ENCODE measurements at places on chromosomes 1 and 21. TPM values are rescaled to one million over a fixed set of nuclear protein-coding genes. Genes with fewer than 3 reads are reported as not detected.

BATF3 gene
- 2.2 TPM for polyA plus RNA-seq

MTF2 gene
- 14.0 TPM for polyA plus RNA-seq

C2CD4D gene
- not detected for polyA plus RNA-seq

- DNase-seq = no peak
- H3K4me3 ChIP-seq = no peak overlapping the region
- no peaks in the 10 kb centered on the region for H3K27me3 ChIP-seq
- no peak overlapping the region for H3K27ac ChIP-seq
Observed at GRCh38 chr1:186819563-186819962, 9.2 kb upstream of the PLA2G4A start.

DNA sequence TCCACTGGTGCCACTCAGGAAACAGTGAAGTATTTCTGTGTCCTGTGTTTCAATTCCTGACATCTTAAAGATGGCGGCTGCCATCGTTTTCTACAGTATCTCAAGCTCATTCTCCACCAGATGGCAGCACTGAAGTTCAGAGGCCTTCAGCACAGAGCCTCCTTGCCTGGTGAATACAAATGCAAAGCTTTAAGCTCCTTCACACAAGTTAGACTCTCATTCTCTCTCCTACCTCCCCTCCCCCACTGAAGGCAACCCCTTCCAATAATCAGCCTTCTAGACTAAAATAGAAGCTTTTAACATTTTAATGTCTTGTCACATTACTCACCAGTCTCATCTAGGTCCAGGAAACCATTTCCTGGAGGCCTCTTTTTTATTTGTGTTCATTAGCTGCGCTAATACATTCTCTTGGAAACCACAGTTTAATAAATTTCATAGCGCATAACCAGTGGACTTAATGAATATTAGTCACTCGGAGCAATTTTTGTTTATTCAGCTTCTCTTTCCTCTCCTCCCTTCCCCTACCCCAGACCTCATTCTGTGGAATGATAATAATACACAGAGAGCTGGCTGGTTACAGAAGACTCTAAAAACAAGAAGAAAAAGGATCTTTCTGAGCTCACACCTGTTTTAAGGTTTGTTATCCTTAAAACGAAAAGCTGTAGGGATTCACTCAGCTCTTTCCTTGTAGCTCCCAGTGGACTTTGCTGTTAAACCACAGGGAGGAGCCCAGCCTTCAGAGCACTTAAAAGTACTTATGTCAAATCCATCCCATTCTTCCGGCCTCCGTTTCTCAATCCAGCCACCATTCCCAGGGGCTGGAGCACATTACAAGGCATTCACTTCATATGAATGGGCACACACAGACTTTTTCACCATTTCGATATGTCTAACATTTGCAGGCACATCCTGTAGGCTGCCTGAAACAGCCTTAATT, 384.9 kb downstream of the HLX start:
- DNase-seq = peak; percentile 68
- H3K36me3 ChIP-seq = no peaks in the 10 kb centered on the region
- H3K4me3 ChIP-seq = no peak overlapping the region
- H3K27me3 ChIP-seq = no peaks in the 10 kb centered on the region

DNA sequence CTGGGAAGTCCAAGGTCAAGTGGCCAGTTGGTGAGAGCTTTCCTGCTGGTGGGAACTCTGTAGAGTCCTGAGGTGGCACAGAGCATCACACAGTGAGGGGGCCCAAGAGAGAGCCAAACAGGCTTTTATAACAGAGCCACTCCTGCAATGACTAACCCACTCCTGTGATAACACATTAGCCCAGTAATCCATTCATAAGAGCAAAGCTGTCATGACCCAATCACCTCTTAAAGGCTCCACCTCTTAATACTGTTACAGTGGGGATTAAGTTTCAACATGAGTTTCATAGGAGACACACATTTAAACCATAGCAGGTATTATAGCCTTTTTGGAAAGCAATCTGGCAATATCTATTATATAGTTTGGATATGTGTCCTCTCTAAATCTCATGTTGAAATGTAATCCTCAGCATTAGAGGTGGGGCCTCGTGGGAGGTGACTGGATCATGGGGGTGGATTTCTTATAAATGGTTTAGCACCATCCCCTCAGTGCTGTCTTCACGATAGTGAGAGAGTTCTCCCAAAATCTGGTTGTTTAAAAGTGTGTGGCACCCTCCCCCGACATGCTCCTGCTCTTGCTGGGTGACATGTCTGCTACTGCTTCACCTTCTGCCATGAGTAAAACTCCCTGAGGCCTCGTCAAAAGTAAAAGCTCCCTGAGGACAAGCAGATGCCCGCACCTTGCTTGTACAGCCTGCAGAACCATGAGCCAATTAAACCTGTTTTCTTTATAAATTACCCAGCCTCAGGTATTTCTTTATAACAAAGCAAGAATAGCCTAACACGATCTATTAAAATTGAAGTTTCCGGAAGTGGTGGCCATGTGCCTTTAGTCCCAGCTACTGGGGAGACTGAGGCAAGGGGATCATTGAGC, 64.5 kb downstream of the CD58 start:
- H3K4me3 ChIP-seq = no peak overlapping the region
- no peaks in the 10 kb centered on the region for H3K27me3 ChIP-seq
- DNase-seq = no peak
- H3K27ac ChIP-seq = peak overlapping the region; percentile 93
- H3K36me3 ChIP-seq = no peaks in the 10 kb centered on the region

- H3K27ac ChIP-seq = no peak overlapping the region
- H3K4me1 ChIP-seq = no peaks in the 10 kb centered on the region
- DNase-seq = no peak
- H3K27me3 ChIP-seq = no peaks in the 10 kb centered on the region
- no peak overlapping the region for H3K4me3 ChIP-seq
- H3K36me3 ChIP-seq = no peaks in the 10 kb centered on the region
Observed at GRCh38 chr21:24290151-24290833, 1317.0 kb downstream of the MRPL39 start.

DNA sequence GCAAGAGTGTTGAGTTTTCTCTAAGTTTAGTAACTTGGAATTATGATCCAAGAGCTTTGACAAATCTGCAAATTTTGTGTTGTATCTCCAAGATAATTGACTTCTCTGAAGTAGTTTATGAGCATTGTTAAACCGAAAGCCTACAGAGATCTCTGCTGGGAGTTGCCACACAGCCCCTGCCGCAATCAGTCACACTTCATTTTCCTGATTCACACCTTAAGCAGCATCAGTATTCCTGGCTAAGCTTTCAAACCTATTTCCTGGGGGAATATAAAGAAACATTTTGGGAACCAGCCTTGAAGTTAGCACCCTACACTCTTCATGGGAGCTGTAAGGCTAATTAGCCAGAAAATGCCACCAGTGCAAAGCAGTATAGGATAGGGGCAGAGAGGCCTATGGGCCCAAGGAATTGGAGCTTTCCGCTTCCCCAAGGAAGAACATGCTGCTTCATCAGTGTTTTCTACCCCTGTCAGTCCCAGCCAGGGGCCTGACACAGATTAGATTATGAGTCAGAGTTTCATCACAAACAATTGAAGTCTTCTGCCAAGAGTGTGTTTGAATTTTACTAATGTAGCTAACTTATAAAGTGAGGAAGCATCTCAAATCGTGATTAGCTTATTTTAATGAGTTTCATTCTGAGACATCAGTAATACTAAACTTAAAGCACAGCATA, 23.2 kb upstream of the CACYBP start:
- H3K4me3 ChIP-seq = no peak overlapping the region
- H3K27ac ChIP-seq = no peak overlapping the region
- no peaks in the 10 kb centered on the region for H3K27me3 ChIP-seq
- no peaks in the 10 kb centered on the region for H3K36me3 ChIP-seq
- H3K4me1 ChIP-seq = peaks cover 19% of the 10 kb centered on the region
- no peak for DNase-seq

DNA sequence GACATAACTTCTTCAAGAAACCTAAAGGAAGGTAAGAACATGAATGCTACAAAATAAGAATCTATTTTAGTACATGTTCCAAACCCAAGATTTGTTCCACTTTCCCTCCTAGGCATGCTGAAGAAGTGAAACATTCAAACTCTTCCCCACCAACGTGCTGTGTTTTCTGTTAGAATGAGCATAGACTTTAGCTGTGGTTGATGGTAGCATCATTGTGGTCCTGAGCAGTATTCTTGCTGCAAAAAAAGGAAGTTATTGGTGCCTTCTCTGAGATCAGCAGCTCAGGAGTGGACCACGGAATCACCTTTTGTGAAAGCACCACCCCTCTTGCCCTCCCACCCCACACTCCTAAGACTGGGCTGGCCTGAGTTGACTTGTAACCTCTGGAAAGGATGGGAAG, 100.4 kb upstream of the POGK start:
- DNase-seq = no peak
- no peak overlapping the region for H3K27ac ChIP-seq
- H3K27me3 ChIP-seq = no peaks in the 10 kb centered on the region
- no peak overlapping the region for H3K4me3 ChIP-seq
- no peaks in the 10 kb centered on the region for H3K36me3 ChIP-seq

DNA sequence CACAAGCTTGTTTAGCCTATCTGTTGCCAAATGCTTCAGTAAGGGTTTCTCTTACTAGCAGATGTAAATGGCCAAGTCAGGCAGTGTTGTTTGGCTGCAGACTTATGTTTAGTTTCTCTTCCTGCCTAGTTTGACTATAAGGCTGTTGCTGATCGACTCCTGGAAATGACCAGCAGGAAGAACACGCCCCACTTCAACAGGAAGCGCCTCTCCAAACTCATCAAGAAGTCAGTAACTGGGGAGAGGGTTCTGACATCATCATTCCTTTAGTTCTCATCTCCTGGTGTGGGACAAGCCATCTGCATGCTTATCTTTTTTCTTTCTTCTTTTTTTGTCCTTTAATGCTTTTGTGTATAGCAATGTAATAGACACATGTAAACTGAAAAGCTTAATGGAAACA, 25.1 kb downstream of the RRP1B start:
- no peak overlapping the region for H3K4me3 ChIP-seq
- peaks cover 7% of the 10 kb centered on the region for H3K4me1 ChIP-seq
- no peaks in the 10 kb centered on the region for H3K27me3 ChIP-seq
- H3K36me3 ChIP-seq = peaks cover 97% of the 10 kb centered on the region

DNA sequence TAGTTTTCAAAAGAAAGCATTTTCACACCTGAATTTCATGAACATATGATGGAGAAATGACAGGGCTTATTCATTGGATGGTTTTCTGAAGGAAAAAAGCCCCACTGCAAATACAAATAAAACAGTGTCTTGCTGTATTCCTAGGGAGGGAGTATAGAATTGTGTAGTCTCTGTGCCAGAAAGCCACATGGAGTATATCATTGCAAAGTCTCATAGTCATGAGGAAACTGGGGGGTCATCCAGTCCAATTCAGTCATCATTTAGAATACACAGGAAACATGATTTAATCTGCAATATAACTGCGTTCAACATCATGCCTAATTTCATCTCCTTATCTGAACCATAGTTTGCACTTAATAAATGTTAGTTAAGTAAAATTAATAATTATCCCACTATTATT, 222.3 kb downstream of the NTNG1 start:
- no peaks in the 10 kb centered on the region for H3K36me3 ChIP-seq
- no peaks in the 10 kb centered on the region for H3K4me1 ChIP-seq
- no peak overlapping the region for H3K4me3 ChIP-seq
- no peak for DNase-seq
- no peak overlapping the region for H3K27ac ChIP-seq
- no peaks in the 10 kb centered on the region for H3K27me3 ChIP-seq

DNA sequence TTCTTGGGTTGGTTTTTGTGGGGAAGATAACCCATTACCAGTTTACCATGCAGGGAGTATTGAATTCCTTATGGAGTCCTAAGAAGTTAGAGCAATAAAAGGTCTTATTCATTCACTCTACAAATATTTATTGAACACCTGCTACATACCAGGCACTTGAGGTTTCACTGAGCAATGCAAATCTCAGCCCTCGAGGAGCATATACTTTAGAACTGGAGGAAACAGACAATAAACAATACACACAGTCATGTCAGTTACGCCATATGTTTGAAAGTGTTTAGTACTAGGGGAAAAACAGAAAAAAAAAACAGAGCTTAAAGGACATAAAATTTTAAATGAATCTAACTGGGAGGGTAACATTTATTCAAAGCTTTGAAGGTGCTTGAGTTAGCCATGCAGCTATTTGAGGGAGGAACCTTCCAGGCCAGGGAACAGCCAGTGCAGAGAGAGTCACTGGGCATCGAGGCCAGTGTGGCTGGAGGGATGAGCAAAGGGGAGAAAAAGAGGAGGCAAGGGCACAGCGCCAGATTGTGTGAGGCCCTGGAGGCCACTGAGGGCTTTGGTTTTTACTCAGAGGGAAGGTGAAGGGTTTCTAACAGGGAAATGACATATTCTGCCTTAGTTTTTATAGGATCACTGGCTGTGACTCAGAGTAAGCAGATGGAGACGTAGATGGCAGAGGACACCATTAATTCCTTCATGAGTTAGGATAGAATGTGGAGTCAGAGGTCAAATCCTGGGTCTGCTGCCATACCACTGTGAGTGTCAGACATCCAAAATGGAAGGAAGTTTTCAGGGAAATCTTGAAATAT, 32.7 kb downstream of the C1orf21 start:
- no peak for DNase-seq
- peaks cover 38% of the 10 kb centered on the region for H3K4me1 ChIP-seq
- H3K4me3 ChIP-seq = no peak overlapping the region
- H3K27me3 ChIP-seq = no peaks in the 10 kb centered on the region
